Esophagus muscularis mucosa (tissue), 4 donors: ENCODE measurements at places on chromosomes 5 and 9. TPM values are rescaled to one million over a fixed set of nuclear protein-coding genes. Genes with fewer than 3 reads are reported as not detected.
A peak's percentile ranks its signal among the peaks of the same experiment; 100 is the strongest.

GRCh38 chr5:158798140-158798539 lies 301.6 kb downstream of the EBF1 start:
- H3K4me1 ChIP-seq = peaks cover 7% of the 10 kb centered on the region
- H3K36me3 ChIP-seq = peaks cover 8% of the 10 kb centered on the region
- no peak overlapping the region for H3K27ac ChIP-seq
- no peak overlapping the region for H3K4me3 ChIP-seq

DNA sequence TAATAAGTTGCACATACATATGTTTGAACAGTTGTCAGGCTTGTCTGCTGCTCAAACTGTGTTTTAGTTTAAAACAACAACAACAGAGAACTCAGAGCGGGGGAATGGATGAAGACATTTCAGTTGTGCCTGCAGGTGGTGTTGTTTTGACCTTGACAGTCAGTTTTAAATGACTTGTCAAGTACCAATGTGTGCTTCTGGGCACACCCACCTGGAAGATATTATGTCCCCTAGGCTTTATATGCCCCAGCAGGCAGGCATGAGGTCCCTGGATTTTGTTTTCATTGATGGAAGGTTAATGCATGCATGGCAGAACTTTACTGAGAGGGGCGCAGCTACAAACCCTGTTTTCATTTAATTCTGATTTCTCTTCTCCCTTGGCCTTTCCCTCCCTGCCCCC lies 84.6 kb downstream of the AOPEP start:
- H3K36me3 ChIP-seq = no peaks in the 10 kb centered on the region
- DNase-seq = no peak
- H3K27ac ChIP-seq = no peak overlapping the region

DNA sequence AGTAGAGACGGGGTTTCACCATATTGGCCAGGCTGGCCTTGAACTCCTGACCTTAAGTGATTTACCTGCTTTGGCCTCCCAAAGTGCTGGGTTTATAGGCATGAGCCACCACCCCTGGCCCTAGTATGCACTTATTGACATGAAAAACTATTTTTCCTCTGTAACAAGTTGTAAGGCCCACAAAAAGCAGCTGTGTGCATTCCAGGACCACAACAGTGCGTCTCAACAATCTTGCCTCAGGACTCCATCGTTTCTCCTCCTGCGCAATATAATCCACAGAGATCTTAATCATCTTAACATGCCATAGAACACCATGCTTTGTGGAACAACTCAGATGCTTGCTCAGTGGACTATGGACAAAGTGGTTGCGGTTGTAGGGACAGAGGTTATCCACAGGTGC lies 10.2 kb downstream of the OR2V1 start:
- DNase-seq = no peak
- no peak overlapping the region for H3K27ac ChIP-seq
- H3K36me3 ChIP-seq = no peaks in the 10 kb centered on the region

DNA sequence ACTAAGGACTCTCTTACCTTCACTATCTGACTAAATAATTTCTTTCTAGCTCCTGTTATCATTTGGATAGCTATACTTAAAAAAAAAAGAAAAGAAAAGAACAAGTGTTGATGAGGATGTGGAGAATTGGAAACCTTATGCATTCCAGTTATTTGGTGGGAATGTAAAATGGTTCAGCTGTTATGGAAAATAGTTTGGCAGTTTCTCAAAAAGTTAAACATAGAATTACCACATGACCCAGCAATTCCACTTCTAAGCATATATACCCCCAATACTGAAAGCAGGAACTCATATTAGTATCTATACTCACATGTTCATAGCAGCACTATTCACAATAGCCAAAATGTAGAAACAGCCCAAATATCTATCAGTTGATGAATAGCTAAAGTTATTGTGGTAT lies 61.1 kb downstream of the GNA14 start:
- H3K27me3 ChIP-seq = no peaks in the 10 kb centered on the region
- no peak overlapping the region for H3K4me3 ChIP-seq
- no peak for DNase-seq
- H3K4me1 ChIP-seq = no peaks in the 10 kb centered on the region

N4BP3 gene
- total RNA-seq = 2.5 TPM

SLC34A1 gene
- not detected for total RNA-seq

DNA sequence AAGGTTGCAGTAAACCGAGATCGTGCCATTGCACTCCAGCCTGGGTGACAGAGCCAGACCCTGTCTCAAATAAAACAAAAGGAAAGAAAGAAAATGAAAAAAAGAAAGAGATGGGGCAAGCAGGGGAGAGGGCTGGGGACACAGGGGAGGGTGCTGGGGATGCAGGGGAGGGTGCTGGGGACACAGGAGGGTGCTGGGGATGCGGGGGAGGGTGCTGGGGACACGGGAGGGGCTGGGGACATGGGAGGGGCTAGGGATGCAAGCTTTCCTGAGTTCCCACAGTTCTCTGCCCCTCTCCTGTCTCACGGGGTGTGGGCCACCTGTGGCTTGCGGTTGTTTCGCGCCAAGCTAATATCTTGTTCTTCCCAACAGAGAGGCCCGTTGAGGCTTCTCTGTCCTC lies 7.2 kb downstream of the PDCD6 start:
- no peak for DNase-seq
- no peak overlapping the region for H3K27ac ChIP-seq
- peaks cover 17% of the 10 kb centered on the region for H3K4me1 ChIP-seq
- no peak overlapping the region for H3K4me3 ChIP-seq

ACOT12 gene
- not detected for total RNA-seq

WDR41 gene
- 38.9 TPM for total RNA-seq

DNA sequence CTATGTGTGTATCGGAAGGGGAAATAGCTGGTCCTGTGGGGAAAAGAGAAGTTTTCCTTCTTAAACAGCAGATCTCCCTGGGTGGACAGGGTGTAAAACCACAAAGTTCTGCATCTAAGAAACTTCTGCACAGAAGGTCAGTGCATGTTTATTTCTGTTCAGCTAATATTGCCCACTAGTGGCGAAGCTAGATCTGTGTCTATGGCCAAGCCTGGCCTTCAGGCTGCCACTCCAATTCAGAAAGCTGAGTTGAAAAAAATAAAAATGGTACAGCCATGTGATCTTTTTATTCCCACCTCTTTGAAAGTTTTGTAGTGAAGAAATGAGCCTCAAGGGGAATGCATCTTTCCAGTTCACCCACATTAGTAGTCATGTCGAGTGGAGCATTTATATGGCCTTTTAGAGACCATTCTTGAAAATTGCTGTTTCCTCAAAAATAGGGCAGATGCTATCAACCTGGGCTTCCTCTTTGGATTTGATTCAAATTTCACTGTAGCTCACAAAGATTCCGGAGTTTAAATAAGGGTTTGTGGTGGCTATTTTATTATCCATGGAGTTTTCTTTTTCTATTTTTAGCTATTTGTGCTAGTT lies 488.0 kb downstream of the PRELID2 start:
- DNase-seq = no peak
- peaks cover 11% of the 10 kb centered on the region for H3K4me1 ChIP-seq
- no peaks in the 10 kb centered on the region for H3K27me3 ChIP-seq
- H3K4me3 ChIP-seq = no peak overlapping the region
- H3K27ac ChIP-seq = no peak overlapping the region
- H3K36me3 ChIP-seq = no peaks in the 10 kb centered on the region

CLK4 gene
- total RNA-seq = 24.9 TPM

PTAR1 gene
- total RNA-seq = 68.5 TPM

DNA sequence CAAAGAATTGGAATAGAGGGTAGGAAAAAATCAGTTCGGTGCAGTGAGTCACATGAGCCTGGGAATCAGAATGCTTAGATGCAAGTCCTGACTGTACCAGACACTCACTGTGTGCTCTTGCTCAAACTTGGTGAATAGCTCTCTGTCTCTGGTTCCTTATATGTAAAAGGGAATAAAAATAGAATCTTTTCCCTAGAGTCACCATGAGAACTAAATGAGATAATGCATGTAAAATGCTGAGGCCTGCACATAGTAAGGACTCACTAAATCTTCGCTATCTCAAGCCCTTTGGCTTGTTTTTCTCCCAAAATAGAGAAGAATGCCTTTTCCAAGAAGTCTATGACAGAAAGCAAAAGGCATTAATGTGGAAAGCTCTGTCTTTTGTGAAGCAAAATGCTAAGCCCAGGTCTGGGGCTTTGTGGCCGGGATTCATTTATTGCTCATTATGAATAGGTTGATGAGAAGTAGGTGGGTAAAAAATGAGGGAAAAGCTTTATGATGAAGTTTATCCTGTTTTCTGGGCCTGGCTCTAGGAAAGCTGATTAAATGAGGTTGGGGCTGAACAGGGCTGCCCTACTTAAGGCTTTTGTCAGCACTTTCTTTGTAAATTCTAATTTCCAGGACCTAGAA lies 483.3 kb downstream of the DMAC1 start:
- H3K4me3 ChIP-seq = no peak overlapping the region
- no peaks in the 10 kb centered on the region for H3K4me1 ChIP-seq
- H3K27me3 ChIP-seq = no peaks in the 10 kb centered on the region

PCA3 gene
- total RNA-seq = not detected

GRCh38 chr9:29245351-29245750 lies 1672.1 kb upstream of the C9orf72 start:
- no peak overlapping the region for H3K4me3 ChIP-seq
- no peak overlapping the region for H3K27ac ChIP-seq
- H3K4me1 ChIP-seq = no peaks in the 10 kb centered on the region
- H3K36me3 ChIP-seq = no peaks in the 10 kb centered on the region
- H3K27me3 ChIP-seq = no peaks in the 10 kb centered on the region

DNA sequence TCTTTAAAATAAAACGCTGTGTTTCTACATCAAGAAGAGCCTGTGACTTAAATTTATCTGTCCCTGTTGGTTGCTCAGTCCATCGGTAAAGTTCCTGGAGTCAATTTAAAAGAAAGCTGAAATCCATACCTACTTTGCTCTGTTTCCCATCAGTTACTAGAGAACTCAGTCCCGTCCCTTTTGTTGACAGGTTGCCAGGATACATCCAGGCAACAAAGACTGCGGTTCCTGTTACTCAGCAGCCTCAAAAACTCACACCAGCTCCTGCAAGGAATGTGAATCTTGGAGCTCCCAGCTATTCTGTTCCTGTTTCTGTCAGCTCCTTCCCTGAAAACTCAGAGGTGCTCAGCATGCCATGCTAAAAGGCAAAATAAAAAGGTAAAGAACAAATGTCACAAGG lies at the start of gene ZNF474:
Gene ZNF474 (plus strand): TSS at position 241 of the 400 bp plus-strand sequence. CDS start 22,445 bp downstream, outside the sequence.
- H3K36me3 ChIP-seq = no peaks in the 10 kb centered on the region
- peak within 1 kb of the TSS; percentile 52 for H3K27ac ChIP-seq
- DNase-seq = no peak
- H3K27me3 ChIP-seq = no peaks in the 10 kb centered on the region
- peaks cover 38% of the 10 kb centered on the region for H3K4me1 ChIP-seq
- H3K4me3 ChIP-seq = no peak within 1 kb of the TSS

ZNF883 gene
- total RNA-seq = 0.99 TPM

DNA sequence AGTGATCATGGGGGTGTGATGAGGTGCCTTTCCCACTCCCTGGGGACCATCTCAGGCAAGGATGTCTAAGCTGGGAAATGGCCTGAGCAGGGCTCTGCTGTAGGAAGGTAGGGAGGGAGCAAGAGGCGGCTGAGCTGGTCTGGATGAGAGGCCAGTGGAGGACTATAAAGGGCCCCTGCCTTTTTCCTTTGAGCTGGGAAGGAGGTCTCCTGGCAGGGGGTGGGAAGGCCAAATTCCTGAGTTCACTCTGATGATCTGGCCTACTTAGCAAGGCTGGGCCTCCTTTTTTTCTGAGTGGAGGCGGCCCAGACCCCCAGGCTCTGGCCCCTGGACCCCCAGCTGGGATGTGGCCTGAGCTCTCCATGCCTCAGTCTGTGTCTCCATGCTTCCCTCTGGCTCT lies 14.3 kb upstream of the PITX1 start:
- H3K27ac ChIP-seq = no peak overlapping the region
- no peaks in the 10 kb centered on the region for H3K36me3 ChIP-seq
- no peak overlapping the region for H3K4me3 ChIP-seq
- no peak for DNase-seq
- H3K27me3 ChIP-seq = peaks cover 93% of the 10 kb centered on the region

SCGB3A2 gene
- total RNA-seq = not detected

DNA sequence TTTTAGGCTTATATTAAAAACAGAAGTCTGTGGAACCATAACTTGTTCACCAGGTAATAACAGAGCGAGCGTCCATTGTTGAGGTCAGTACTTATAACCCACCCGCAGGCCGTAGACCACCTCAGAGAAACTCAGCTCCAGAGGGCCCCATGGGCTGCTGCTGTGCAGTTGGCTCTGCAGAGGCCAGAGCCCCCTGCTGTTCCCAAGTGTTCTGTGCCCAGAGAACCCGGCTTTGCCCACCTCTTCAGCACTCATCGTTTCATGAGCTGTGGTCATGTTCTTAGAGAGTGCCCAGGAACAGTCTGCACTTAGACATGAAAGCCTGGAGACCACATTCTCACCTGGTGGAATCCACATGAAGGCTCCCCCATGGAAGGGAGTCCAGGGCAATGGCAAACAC lies 50.4 kb upstream of the SLC2A8 start:
- no peaks in the 10 kb centered on the region for H3K27me3 ChIP-seq
- H3K36me3 ChIP-seq = peaks cover 5% of the 10 kb centered on the region
- no peak overlapping the region for H3K4me3 ChIP-seq
- H3K4me1 ChIP-seq = no peaks in the 10 kb centered on the region
- no peak for DNase-seq

PLCXD3 gene
- 2.0 TPM for total RNA-seq

- no peaks in the 10 kb centered on the region for H3K36me3 ChIP-seq
- H3K27me3 ChIP-seq = no peaks in the 10 kb centered on the region
- no peak overlapping the region for H3K4me3 ChIP-seq
- peak; percentile 42 for DNase-seq
These were observed 297.8 kb downstream of the EBF1 start for GRCh38 chr5:158801893-158802292.

DNA sequence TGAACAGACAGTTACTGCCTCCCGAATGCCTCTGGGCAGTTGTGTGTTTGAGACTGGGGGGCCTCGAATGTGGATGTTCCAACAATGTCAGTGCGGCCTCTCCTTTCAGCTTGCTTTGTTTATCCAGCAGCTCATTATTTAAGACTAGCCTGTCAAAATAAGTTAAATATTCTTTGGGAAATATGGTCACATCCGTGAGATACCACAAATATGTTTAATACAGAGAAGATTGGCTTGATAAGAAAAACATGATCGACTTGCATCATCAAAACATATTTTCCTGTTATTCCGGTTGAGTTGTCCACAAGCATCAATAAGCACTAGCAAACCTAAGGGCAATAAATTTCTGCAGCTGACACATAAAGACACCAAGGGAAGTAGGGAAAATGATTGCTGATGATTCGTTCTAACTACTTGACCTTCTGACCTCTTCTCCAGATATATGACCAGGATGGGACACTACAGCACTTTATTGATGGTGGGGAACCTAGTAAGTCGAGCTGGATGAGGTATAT lies 66.5 kb downstream of the PRDM6 start:
- peaks cover 28% of the 10 kb centered on the region for H3K4me1 ChIP-seq
- no peak for DNase-seq
- H3K27me3 ChIP-seq = no peaks in the 10 kb centered on the region

TLR4 gene
- total RNA-seq = 19.2 TPM

DNA sequence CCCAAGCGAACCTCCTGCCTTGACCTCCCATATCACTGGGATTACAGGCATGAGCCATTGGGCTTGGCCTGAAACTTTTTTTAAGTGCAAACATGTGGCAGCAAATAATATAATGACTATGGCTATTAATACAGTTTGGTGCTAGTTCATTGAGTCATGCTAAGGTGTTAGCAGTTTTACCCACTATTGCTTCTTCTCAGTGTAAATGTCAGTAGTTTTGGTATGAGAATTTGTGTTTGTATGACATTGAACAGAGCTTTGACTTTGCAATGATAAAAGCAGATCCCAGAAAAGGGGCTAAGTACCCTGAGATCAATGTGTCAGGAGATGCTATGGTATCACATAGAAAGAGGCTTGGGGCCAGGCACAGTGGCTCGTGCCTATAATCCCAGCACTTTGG lies 67.2 kb downstream of the WDR41 start:
- DNase-seq = no peak
- peaks cover 30% of the 10 kb centered on the region for H3K4me1 ChIP-seq
- no peak overlapping the region for H3K4me3 ChIP-seq

- no peaks in the 10 kb centered on the region for H3K27me3 ChIP-seq
- no peaks in the 10 kb centered on the region for H3K4me1 ChIP-seq
- DNase-seq = no peak
- no peak overlapping the region for H3K4me3 ChIP-seq
These were observed 22.4 kb upstream of the SMIM15 start for GRCh38 chr5:61184708-61185107.
